ENCODE measurements at places on chromosomes 5 and 9.

DNA sequence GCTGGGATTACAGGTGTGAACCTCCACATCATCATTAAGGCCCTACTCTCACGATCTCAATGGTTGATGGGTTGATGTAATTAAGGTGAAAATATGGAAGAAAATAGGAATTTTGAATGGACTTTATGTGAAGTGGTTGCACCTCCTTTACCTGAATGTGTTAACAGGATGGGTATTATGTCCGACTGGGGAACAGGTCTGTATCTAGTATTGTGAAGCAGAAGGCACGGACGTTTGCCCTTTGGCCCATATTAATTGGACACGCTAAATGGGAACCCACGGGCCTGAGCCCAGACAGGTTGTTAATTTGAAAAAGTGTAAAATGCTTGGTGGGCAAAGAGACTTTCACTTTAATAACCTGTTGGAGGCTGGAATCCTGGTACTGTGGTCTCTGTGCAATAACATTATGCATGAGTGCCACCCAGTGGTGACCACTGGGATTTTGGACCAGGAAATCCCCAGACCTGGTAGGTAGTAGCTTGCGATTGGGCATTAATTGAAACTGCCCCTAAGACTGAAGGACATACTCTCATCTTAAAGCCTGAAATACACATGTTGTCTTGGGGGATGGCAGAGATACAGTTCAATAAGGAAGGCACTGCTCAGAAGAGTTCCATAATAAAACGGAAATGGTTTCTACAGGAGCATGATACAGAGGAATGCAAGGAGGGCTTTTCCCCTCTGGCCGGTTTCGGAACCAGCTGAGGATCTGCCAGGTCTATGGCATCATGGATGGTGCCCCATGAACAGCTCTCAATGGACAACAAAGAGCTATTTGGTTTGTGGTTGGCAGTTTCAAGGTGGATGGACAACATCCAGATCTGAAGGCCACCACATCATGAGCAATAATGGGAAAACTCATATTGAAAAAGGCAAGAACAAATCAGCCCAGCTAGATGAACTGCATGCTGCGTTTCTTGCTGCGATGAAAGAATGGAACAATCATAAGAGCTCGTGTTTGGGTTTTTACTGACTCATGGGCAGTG lies 26.2 kb upstream of the BICD2 start:
- peak; percentile 62 for DNase-seq

DNA sequence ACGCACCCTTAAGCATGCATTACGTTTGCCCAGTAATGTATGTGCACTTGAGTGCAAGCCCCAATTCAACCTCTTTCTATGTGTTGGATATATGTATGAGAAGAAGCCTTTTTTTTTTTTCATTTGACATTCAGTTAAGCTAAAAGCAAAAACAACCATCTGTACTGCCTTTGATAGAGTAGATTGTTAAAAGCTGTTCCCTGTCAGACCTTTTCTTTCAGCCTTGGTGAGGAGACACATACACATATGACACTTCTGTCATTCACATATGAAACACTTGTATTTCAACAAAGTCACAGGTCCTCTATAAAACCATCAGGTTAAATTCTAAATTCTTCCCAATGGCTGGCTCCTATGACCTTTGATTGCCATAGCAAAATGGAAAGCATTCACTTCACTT lies 40.2 kb upstream of the STARD4 start:
- no peak for DNase-seq

GRCh38 chr5:145797336-145797735 lies 37.8 kb downstream of the PRELID2 start:
- no peak for DNase-seq

DNA sequence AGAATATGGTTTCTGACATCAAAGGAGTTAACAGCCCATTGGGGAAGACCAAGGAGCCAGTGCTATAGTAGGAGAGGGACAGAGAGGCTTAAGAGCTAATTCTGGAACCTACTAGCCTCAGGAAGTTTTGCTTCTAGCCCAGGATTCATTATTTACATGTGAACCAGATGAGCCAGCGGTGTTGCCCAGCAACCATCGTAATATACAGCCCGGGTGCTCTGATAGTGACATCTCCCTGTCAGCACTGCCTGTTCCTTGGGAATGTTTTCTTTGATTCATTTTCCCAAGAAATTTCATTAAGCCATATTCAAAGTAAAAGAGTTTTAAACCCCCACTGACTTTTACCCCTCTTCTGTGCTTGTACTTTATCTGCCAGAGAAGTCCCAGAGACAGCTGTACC lies 217.4 kb upstream of the ADAMTSL1 start:
- no peak for DNase-seq

DNA sequence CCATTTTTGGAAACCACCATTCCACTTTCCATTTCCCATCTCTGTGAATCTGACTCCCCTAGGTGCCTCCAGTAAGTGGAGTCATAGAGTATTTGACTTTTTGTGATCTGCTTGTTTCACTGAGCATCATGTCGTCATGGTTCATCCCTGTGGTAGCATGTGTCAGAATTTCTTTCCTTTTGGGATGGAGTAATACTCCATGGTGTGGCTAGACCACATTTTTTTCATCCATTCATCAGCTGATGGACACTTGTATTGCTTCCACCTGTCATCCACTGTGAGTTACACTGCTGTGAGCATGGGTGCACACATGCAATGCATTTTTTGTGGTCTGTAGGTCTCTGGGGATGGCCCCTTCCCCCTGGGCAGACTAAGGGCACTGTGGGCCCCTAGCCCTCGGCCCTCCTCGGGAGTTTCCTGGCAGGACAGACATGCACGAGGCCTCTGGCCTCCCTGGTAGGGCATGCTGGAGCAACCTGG lies 115.9 kb downstream of the GADD45G start:
- DNase-seq: no peak

DNA sequence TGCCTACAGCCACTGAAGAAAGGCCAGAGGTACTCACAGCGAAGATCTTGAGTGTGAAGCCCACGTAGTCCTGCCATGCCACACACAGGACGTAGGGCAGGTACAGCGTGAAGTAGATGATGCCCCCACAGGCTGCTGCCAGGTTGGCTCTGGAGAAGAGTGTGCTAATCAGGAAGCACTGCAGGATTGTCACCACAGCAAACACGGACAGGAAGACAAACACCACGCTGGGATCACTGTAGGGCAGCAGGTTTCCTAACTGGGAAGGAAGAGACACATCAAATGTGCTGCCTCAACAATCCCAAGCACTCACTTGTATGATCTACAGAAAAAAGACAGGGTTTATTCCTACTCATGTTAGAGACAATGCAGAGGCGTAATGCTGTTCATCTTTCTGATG lies 63.0 kb downstream of the NIPSNAP3B start:
- no peak for DNase-seq

DNA sequence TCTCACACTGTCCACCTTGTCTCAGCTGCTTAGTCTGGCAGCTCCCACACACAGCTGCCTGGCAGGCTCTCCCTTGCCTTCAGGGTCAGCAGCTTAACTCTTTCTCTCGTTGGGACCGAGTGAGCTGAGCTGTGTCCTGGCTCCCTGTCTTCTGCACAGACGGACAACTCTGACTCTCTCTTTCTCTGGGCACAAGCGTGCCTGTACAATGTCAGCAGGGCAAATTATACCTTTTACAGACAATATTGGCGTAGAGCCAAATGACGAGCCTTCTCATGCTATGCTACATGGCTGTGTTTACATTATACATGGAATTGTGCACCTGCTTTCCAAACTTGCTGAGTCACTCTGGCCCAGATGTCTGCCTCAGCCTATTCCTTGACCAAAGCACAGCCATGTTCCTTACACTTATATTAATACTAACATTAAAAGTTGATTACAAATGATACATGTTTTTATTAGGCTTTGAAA lies 188.6 kb downstream of the CYLC2 start:
- no peak for DNase-seq

Measured in activated gamma-delta T cell treated with anti-CD3 and anti-CD28 coated beads, Interleukin-2, amount 50 U/mL, for 16 hours (primary cell).